ENCODE measurements at places on chromosomes 2 and 18.
A peak's percentile ranks its signal among the peaks of the same experiment; 100 is the strongest.

GRCh38 chr2:237351796-237352195 lies 62.2 kb downstream of the COL6A3 start:
- DNase-seq, result no peak

- peak; percentile 20 for DNase-seq
These were observed 2.4 kb downstream of the NFATC1 start for GRCh38 chr18:79397830-79398761.

DNA sequence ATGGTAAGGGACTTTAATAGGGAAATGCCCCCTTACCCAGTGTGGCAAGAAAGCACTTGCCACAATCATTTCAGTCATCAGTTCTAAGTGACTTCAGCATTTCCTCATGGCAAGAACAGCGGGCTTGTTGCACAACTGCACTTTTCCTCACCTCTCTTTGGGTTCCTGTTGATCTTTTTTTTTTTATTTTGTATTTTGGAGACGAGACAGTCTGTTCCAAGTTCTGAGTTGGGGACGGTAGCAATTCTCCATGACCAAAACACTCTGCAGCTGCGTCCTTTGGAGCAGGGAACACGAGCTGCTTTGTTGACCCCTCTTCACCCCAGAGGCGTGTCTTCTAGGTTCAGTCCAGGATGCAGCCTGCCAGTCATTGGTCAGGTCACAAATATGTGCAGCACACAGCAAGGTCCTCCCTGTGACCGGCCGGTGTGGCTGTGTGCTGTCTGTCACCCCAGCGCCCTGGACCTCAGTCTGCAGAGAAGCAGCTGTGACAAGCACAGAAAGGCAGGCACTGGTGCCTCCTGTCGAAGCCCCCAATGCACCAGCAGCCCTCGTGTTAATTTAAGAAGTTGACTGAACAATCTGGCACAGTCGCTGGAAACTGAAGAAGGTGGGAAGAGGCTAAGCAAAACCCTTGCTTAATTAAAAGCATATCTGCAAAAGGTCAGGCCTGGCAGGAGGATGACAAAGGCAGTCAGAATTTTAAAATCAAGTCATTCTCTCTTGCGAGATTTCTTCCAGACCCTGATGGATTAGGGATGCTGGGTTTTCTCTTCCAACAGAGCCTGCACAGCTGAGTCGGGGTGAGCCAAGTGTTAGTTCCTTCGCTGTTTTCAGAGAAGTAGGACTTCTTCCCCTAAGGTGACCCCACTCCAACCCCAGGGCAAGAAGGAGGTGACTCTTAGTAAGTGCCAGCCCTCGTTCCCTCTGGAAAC lies 96.7 kb upstream of the COPS8 start:
- no peak for DNase-seq

- peak; percentile 66 for DNase-seq
These were observed 64.0 kb downstream of the MBP start for GRCh38 chr18:77068321-77069312.

DNA sequence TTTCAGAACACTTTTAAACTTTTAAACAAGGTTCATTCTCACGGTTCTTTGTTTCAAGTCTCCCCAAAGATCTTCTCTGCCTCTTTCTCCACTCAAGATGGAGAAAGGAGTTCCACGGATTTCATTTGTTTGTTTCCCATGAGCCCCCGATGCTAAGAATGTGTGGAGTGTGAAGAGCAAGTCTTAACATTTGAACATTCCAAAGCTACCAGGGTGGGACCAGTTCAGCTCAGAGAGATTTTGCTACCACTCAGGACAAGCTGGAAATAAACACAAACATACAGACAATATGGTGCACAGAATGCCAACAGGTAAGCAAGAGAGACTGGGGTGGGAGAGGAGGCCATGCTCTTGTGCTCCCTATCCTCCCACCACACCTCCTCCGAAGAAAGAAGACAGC lies 56.7 kb downstream of the SPRED2 start:
- DNase-seq, result no peak

DNA sequence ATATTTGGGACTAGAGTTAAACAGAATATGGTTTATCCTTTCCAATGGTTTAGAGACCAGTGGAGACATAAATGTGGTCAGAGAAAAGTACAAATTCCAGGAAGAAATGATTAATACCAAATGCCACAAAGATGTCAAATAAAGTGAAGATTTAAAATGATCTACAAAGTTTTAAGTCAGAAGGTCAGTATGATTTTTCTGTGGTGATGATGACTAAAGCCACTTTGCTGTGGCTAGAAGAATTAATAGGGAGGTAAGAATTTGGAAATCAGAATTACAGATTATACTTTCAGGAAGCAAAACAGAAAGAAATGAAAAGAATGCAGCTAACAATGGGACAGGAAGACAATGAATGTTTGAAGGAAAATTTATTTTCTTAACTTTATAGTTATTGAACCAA lies 91.5 kb upstream of the CDH7 start:
- DNase-seq, result no peak

DNA sequence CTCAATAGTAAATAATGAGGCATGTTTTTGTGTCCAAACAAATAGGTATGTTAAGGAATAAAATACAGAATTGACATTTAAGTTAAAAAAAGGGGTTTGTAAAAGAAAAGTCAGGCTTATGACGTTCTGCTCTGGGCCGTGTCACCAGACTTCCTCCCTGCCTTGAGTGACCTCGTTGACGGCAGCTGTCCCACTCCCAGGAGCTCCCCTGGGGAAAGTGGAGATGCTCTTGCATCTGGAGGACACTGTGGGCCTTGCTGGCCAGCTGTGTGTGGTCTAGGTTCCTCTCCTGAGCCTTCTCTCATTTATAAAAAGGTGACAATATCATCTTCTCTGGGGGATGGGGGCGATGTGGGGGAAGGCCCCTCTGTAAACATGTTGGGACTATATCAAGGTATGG lies 196.2 kb downstream of the CLIP4 start:
- DNase-seq, result no peak

GRCh38 chr2:37688771-37689468 lies 17.5 kb upstream of the CDC42EP3 start:
- DNase-seq, result no peak

DNA sequence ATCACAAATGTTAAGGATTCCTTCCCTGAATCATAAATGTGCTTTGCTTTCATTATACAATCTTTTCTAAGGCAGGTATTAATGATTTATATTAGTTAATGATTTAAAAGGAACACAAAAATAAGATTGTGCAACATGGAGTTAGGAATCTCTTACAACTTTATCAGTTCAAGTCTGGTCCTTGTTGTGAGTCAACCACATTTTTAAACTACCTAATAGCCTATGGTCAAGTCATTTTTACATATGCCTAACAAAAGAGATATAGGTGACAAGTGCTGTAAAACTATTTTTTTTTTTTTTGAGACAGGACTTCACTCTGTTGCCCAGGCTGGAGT lies 8.2 kb upstream of the INPP1 start:
- DNase-seq, result no peak

DNA sequence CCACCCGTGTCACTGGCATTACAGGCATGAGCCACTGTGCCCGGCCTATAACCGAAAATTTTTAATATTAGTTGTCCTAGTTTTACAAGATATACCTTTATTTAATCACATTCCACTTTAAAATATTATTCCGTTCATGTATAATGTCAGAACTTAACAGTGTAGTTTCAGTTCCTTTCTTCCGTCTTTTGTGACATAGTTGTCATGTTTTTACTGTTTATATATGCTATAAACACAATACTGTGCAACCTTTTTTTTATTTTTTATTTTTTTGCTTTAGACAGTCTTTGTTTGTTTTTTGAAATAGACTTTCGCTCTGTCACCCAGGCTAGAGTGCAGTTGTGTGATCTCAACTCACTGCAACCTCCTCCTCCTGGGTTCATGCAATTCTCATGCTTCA lies 129.5 kb upstream of the TTC27 start:
- DNase-seq, result no peak

- DNase-seq, result peak; percentile 15
These were observed 70.3 kb upstream of the IL1R2 start for GRCh38 chr2:101921319-101921952.

DNA sequence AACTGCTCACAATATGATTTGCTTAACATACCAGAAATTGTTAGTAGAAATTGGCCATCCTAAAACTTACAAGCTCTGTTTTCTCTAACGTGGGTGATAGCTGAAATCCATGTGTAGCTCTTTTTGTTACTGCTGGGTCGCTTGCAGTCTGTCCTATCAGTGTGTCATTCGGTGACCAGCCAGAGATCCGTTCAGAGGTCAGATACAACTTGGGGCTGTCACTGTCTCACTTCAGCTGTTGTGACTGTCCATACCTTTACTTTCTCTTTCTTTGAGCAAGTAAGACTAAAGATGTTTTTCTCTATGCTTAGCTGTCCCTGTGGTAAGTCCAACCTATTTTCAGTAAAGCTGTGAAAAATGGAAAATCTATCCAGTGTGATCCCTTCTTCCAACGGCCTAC lies 282.9 kb upstream of the KCNH7 start:
- DNase-seq, result no peak

- DNase-seq, result no peak
These were observed 629.7 kb downstream of the IRS1 start for GRCh38 chr2:226169751-226170581.

DNA sequence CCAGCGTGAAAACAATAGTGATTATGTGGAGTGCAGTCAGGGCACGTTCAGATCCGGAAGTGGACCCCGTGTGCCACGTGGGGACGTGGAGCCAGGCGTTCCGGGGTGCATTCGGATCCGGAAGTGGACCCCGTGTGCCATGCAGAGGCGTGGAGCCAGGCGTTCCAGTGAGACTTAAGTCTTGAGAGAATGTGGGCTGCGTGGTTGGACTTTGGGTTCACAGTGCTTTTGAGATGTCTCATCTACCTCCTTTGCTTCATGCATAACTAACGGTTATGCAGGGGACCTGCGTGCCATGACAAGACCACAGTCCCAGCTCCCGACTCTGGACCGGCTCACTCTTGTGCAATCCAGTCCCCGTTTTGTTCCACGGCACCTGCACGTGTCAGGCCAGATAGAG lies 28.8 kb downstream of the CTDP1 start:
- no peak for DNase-seq

DNA sequence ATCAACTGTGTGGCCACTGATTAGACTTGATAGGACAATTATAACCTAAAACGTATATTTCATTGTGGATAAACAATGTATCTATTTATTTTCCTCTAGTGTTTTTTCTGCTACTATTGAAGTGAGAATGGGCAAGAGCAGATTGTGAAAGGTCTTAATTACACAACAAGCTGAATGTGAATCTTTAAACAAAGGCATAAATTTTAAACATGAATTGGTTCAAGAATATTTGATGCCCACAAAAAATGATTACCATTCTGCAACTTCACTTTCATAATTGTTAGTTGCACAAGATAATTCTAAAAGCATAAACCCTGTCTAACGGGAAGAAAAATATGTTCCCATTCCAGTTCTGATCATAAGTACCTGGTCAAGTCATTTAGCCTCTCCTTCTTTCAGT lies 285.6 kb downstream of the GULP1 start:
- no peak for DNase-seq

DNA sequence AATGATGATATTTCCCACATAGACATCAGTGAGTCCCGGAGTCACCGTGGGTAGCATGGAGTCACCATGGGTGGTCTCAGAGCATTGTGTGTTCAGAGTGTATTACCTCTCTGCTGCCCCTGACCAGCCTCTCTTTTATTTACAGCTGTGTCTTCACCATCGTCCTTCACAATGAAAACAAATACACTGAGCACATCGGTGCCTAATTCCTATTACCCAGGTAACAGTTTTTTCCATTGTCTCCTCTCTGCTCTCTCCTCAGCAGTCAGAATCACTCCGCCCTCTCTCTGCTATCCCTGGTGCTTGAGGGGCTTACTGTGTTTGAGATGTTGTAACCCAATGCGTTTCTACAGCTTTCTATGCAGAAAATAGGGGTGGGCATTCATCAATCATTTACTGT lies 361.5 kb upstream of the RAB12 start:
- DNase-seq, result no peak

DNA sequence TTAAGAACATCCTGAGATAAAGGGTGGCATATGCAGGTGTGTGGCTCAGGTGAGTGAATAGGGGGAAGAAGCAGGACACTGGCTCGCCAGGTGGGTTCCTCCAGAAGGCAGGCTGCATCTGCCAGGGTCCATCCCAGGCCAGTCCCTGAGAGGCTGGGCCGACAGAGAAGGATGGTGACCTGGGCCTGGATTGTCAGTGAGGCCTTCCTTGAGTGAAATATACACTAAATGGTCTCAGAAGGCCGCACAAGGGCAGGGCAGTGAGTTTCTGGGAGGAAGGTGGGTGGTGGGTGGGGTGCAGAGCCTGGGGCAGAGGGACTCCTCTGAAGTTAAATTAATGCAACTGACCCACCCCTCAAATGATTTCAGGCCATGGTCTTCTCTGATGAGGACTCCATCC lies 182.1 kb downstream of the ANKRD30B start:
- no peak for DNase-seq

DNA sequence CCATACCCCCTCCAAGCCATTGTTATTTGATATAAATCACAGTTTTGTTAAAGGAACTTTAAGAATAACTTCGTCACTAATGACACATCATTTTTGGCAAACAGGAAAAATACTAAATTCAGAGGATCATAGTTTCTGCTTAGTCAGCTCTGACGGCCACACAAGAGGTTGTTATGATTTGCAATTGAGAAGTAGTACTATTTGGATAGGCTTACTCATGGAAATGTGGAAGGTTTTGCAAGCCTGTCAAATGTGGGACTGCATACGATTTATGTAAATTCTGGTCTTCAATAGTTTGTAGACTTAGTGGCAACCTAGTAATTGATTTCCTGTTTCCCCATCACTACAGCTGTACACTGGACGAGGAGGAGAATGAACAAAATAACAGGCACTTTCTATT lies 108.1 kb downstream of the ARHGEF33 start:
- DNase-seq, result no peak

DNA sequence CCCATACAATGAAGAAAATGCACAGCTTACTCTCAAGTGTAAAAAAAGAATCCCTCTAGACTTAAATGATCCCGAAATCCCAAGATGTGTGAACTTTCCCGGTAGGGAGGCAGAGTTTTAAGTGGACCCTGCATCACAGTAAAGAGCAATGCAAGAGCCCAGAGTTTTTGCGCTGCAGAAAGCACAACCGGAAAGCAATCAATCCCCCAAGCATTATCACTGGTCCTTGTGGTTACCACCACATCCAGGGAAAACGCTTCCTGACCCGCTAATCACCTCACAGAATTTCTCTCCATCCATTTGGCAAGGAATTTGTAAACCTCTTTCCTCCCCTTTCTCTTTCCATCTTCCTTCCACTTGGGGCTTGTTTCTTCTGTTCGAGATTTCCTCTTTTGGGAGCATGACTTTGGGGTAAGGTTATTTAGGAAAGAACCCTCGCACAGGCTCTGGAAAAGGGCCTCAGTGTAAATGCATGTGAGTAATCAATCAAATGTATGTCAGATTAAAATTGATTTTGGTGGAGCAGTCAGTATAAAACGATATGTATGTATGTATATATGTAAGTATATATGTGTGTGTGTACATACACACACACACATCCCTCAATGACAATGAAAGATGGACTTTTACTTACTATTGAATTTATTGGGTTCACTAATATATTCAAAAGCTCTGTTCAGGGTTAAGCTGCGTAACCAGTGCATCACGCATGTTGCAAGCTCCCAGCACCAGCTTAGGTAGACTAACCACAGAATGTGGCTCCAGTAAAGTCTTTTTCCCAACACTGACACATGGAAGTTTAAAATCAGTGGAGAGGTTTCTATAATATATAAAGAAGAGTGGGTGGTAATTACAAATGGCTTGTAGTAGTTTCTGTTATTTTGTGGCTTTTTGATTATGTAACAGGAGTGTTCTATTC lies 1.6 kb downstream of the PLCL1 start:
- no peak for DNase-seq
